Immature natural killer cell (primary cell): ENCODE measurements at places on chromosomes 6 and 20.
A peak's percentile ranks its signal among the peaks of the same experiment; 100 is the strongest.

GRCh38 chr6:107237992-107238660 is 122.8 kb upstream of the BEND3 start:
- no peak for DNase-seq
- no peaks in the 10 kb centered on the region for H3K27me3 ChIP-seq
- H3K36me3 ChIP-seq = peaks cover 27% of the 10 kb centered on the region
- H3K27ac ChIP-seq = no peak overlapping the region

GRCh38 chr6:21935561-21936028 is 342.0 kb downstream of the SOX4 start:
- peaks cover 5% of the 10 kb centered on the region for H3K4me1 ChIP-seq
- DNase-seq = no peak
- no peak overlapping the region for H3K27ac ChIP-seq
- H3K36me3 ChIP-seq = no peaks in the 10 kb centered on the region
- peaks cover 3% of the 10 kb centered on the region for H3K27me3 ChIP-seq

GRCh38 chr6:53172468-53172803 is 23.8 kb upstream of the GCM1 start:
- no peaks in the 10 kb centered on the region for H3K27me3 ChIP-seq
- H3K36me3 ChIP-seq = no peaks in the 10 kb centered on the region
- no peak overlapping the region for H3K27ac ChIP-seq

DNA sequence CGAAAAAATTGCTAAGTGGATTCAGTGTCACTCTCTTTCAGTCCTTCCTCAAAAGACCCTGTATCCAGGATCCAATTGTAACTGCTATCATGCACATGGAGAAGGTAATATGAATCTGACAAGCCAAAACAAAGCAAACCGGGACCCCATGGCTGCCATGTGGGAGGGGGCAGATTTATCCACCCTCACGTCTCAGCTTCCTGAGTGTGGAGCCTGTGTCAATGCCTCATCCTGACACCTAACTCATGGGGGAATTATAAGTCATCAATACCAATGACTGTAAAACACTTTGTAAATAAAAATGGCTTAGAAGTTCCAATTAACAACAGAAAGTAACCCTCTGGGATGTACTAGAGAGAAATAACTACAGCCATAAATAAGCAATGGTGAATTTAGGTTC is 174.1 kb upstream of the MCHR2 start:
- no peaks in the 10 kb centered on the region for H3K4me1 ChIP-seq
- DNase-seq = no peak
- H3K27ac ChIP-seq = no peak overlapping the region
- peaks cover 3% of the 10 kb centered on the region for H3K27me3 ChIP-seq
- no peaks in the 10 kb centered on the region for H3K36me3 ChIP-seq
- H3K4me3 ChIP-seq = no peak overlapping the region

DNA sequence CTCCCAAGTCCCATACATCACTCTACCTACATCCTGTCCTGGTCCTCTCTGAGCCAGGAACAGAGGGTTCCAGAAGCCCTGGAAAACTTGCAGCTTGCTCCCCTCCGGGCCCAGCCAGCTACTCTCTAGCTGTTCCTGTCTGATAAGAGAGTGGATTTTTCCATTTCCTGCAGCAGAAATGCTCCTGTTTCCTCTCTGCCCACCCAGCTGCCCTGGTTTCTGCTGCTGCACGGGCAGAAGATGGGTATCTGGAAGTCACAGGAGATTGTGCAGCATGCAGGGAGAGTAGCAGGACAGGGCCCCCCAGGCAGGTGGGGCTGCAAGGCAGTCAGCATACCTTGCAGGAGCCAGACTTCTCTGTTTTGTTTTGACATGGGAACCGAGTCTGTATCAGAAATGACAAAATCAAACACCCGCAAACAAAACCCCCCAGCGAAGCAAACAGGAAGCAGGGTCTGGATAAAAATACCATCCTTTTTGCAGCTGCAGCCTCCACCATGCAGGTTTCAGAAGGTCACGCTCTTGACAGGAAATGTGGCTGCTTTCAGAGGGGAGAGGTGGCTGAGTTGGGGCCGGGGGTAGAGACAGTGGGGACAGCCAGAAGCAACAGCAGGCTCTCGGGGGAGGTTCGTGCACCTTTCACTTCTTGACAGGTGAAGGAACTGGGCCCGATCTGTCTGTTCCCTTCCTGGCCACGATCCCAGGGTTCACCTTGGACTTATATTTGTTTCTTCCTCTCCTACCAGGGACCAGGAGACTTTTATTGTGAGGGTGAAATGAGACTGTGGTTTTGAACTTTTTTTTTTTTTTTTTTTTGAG is 50.8 kb upstream of the FAM83D start:
- peaks cover 86% of the 10 kb centered on the region for H3K4me1 ChIP-seq
- peak; percentile 93 for DNase-seq
- H3K27me3 ChIP-seq = peaks cover 45% of the 10 kb centered on the region

- no peaks in the 10 kb centered on the region for H3K36me3 ChIP-seq
- no peak for DNase-seq
- H3K4me3 ChIP-seq = no peak overlapping the region
- peaks cover 32% of the 10 kb centered on the region for H3K4me1 ChIP-seq
- H3K27ac ChIP-seq = no peak overlapping the region
Observed at GRCh38 chr6:26016245-26016962, 53.8 kb downstream of the TRIM38 start.

DNA sequence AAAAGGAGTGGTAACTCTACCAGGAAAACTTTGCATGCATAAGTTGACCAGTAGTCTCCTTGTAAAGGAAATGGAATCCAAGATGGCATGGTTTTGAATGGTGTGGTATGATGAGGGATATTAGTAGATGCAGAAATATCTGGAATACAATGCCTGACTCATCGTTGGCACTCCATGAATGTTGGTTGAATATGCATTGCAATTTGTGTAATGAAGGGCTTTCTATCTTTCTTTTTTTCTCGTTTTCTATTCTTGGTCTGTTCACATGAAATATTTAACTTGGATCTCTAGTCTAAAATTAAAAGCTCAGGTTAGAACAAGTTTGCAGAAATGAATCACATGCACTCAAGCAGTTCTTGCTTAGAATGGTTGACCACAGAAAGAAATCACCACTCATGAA is 277.3 kb upstream of the PRND start:
- no peak overlapping the region for H3K4me3 ChIP-seq
- DNase-seq = no peak
- no peak overlapping the region for H3K27ac ChIP-seq
- H3K4me1 ChIP-seq = no peaks in the 10 kb centered on the region
- peaks cover 2% of the 10 kb centered on the region for H3K27me3 ChIP-seq
- no peaks in the 10 kb centered on the region for H3K36me3 ChIP-seq

GRCh38 chr20:62627901-62628612 is 14.2 kb upstream of the SLCO4A1 start:
- DNase-seq = no peak
- no peak overlapping the region for H3K4me3 ChIP-seq
- peaks cover 1% of the 10 kb centered on the region for H3K27me3 ChIP-seq
- no peak overlapping the region for H3K27ac ChIP-seq
- H3K4me1 ChIP-seq = peaks cover 16% of the 10 kb centered on the region

DNA sequence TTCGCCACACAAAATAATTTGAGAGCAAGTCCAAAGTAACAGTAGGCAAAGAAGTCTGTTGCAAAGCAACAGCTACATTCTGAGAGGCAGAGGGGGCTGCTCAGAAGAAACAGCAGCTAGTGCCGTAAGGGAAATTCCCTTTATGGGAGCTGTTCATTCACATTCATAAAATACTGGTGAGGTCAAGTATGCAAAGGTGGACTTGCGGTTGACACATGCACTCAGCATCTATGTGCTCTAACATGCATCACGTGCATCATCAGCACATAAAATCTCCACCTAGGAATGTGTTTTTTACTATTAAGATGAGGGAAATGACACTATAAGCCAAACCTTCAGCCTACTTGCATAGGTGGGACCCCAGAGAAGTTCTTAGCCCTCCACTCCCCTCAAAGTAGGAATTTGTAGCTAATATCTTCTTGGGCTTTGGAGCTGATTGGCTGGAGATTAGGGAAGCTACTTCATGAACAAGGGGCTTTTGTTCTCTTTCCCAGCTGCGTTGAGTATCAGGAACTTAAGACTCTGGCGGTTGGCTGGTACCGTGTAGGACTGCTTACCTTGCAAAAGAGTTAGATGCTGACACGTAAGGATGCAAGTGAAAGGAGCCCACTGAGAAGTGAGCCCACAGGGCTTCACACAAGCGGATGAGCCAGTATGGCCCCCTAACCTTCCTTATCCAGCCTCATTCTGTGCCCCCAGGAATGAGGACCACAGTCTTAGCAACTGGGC is 12.4 kb downstream of the CST3 start:
- DNase-seq = no peak
- no peaks in the 10 kb centered on the region for H3K36me3 ChIP-seq
- no peak overlapping the region for H3K27ac ChIP-seq

- peaks cover 39% of the 10 kb centered on the region for H3K4me1 ChIP-seq
- H3K27ac ChIP-seq = no peak overlapping the region
- no peak for DNase-seq
- H3K4me3 ChIP-seq = no peak overlapping the region
- no peaks in the 10 kb centered on the region for H3K27me3 ChIP-seq
- H3K36me3 ChIP-seq = no peaks in the 10 kb centered on the region
Observed at GRCh38 chr6:144321839-144322591, 36.9 kb downstream of the UTRN start.

- no peak overlapping the region for H3K4me3 ChIP-seq
- no peaks in the 10 kb centered on the region for H3K4me1 ChIP-seq
- no peaks in the 10 kb centered on the region for H3K36me3 ChIP-seq
- DNase-seq = no peak
Observed at GRCh38 chr20:63475209-63475608, 2.8 kb upstream of the KCNQ2 start.

- peak; percentile 62 for DNase-seq
- H3K36me3 ChIP-seq = no peaks in the 10 kb centered on the region
- peaks cover 9% of the 10 kb centered on the region for H3K4me1 ChIP-seq
- no peak overlapping the region for H3K27ac ChIP-seq
- H3K4me3 ChIP-seq = peak overlapping the region; percentile 73
Observed at GRCh38 chr6:32244946-32245398, 21.1 kb upstream of the NOTCH4 start.

GRCh38 chr6:2597991-2598390 is 152.7 kb downstream of the MYLK4 start:
- H3K27ac ChIP-seq = no peak overlapping the region
- H3K4me3 ChIP-seq = no peak overlapping the region
- H3K4me1 ChIP-seq = no peaks in the 10 kb centered on the region
- no peak for DNase-seq

DNA sequence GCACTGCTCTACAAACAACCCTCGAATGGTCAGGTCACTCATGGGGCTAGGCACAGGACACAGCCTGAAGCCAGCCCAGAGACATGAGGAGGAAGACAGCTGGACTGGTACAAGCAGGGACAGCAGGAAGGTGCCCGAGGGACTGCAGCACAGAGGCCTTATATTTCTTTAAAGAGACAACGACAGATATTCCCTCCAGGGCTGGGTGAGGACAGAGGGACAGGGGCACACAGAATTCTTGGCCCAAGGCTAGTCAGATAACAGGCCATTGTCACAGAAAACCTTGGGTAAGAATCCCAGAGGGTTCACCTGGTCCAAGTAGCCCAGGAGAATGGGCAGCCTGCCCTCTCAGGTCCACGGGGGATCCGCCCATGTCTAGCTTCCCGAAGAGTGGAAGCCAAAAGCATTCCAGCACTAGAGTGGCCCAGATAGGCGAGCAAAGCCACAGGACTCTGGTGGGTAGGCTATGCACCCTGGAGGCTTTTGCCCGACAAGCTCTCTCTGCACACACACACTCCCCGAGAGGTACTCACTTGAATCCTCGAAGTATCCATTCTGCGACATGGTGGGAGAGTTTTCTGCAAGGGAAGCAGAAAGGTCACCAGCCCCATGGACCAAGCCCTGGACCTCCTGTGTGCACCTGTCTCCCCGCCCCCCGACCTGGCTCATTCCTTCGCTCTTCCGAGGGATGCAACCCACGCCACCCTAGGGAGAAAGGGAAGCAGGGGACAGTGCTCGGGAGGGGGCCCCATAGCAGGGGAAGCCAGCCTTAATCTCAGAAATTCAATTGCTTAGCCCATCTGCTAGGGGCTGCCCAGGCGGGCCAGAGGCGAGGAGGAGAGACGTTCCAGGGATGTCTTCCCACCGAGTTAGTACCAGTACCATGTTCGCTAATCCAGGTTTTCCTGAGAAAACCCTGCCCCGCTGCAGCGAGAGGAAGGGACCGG is 1.7 kb downstream of the SLC4A11 start:
- H3K36me3 ChIP-seq = no peaks in the 10 kb centered on the region
- no peak for DNase-seq
- H3K4me3 ChIP-seq = peak overlapping the region; percentile 66
- H3K4me1 ChIP-seq = peaks cover 8% of the 10 kb centered on the region
- peaks cover 14% of the 10 kb centered on the region for H3K27me3 ChIP-seq

- H3K27ac ChIP-seq = no peak overlapping the region
- no peak for DNase-seq
- H3K4me1 ChIP-seq = no peaks in the 10 kb centered on the region
- no peak overlapping the region for H3K4me3 ChIP-seq
Observed at GRCh38 chr6:91094341-91094740, 507.5 kb upstream of the MAP3K7 start.

DNA sequence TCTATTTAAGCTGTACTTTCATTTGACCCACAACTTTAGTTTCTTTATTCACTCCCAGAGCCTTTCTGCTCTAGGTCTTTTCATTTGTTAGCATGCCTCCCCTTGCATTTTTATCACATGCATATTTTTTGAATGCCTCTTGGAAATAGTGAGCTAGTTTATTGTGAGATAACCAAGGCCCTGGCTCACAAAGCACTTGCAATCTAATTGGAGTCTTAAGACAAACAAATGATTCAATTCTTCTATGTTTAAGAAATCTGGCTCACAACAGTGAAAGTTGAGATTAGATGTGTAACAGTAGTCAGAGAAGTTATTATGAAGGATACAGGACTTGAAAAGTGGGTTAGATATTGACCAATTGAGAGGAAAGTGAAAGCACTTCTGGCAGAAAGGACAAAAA is 173.4 kb downstream of the MOXD1 start:
- no peak overlapping the region for H3K4me3 ChIP-seq
- peaks cover 2% of the 10 kb centered on the region for H3K27me3 ChIP-seq
- H3K27ac ChIP-seq = no peak overlapping the region
- peaks cover 5% of the 10 kb centered on the region for H3K36me3 ChIP-seq
- DNase-seq = no peak

- DNase-seq = no peak
- H3K4me3 ChIP-seq = no peak overlapping the region
- H3K4me1 ChIP-seq = peaks cover 7% of the 10 kb centered on the region
- no peaks in the 10 kb centered on the region for H3K36me3 ChIP-seq
- H3K27ac ChIP-seq = no peak overlapping the region
Observed at GRCh38 chr6:6729971-6730370, 141.5 kb downstream of the LY86 start.
